ENCODE measurements at places on chromosomes 7 and 10. TPM values are rescaled to one million over a fixed set of nuclear protein-coding genes. Genes with fewer than 3 reads are reported as not detected.

The SLC16A12 gene
- not detected for total RNA-seq

The THSD7A gene
- total RNA-seq: not detected

The UPK3B gene
- 2.4 TPM for total RNA-seq

The LEP gene
- total RNA-seq: not detected

The SUN3 gene
- not detected for total RNA-seq

The PRLHR gene
- not detected for total RNA-seq

All from CD8-positive, alpha-beta T cell (primary cell).